ENCODE measurements at places on chromosomes 7 and 10. TPM values are rescaled to one million over a fixed set of nuclear protein-coding genes. Genes with fewer than 3 reads are reported as not detected.
A peak's percentile ranks its signal among the peaks of the same experiment; 100 is the strongest.

GRCh38 chr10:6918305-6918704, 338.2 kb upstream of the PRKCQ start:
- peak; percentile 26 for DNase-seq

DNA sequence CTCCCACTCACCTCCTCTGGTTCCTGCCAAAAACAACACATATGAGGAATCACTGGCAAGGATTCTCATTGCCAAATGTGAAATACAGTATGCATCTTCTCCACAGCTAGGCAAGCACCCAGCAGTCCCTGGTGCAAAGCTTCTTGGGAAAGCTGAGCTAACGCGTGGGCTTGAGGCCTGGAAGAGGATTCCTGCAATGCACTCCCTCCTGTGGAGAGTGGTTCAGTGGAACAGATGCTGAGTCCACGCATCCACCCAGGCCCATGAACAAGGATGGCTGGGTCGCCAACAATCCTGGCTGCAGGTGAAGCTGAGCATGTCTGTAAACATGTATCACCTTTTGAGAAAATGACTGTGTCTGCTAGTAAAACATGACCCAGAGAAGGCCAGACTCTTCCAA, 113.2 kb upstream of the CHST15 start:
- no peak for DNase-seq

- no peak for DNase-seq
Observed at GRCh38 chr10:28714401-28715053, 37.2 kb downstream of the BAMBI start.

DNA sequence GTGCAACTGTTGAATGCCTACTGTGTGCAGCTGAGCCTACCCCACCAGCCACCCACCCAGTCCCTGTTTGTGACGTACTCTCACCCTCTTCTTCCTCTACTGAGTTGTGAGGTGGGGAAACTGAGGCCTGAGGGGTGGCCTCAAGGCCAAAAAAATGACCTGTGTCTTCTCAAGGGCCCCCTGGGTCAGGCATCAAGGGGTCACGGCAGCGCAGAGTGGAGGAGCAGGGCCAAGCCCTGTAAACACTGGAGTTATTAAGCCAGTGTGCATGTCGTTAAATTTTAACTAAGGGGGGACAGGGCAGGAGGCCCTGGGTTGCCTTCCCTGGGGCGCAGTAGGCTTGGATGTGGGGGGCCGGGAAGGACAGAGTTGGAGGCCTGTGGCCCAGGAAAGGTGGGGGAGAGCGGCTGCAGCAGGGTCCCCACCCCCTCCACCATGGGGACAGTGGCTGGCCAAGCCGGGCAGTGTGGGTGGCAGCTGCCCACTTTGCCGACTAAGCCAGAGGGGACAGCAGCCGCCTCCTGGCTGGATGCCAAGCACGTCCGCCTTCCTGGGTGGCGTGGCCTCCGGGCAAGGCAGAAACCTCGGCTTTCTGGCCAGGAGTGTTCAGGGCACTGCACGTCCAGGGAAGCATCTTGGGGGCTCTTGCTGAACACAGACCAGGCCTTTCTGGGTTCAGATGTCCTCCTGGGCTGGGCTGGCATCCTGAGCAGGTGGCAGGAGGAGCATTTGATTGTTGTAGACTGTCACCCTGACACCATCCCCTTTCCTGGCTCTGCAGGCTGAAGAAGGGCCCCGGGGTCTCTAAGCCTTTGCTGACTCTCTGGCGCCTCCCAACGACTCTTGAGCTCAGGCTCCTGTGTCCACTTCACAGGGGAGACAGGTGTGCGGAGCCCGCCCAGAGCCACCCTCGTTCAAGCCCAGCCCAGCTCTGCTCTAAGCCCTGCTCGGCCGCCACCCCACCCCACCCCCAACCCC, 1.9 kb downstream of the SLC29A4 start:
- peak; percentile 42 for DNase-seq

ITIH5 gene
- total RNA-seq: 20.4 TPM

CRHR2 gene
- total RNA-seq: 0.44 TPM

CNNM1 gene
- total RNA-seq: 0.05 TPM

OR2A5 gene
- not detected for total RNA-seq
